ENCODE measurements at places on chromosomes 7 and 10.

- DNase-seq, result no peak
Observed at GRCh38 chr7:22896917-22897316, 74.3 kb upstream of the TOMM7 start.

DNA sequence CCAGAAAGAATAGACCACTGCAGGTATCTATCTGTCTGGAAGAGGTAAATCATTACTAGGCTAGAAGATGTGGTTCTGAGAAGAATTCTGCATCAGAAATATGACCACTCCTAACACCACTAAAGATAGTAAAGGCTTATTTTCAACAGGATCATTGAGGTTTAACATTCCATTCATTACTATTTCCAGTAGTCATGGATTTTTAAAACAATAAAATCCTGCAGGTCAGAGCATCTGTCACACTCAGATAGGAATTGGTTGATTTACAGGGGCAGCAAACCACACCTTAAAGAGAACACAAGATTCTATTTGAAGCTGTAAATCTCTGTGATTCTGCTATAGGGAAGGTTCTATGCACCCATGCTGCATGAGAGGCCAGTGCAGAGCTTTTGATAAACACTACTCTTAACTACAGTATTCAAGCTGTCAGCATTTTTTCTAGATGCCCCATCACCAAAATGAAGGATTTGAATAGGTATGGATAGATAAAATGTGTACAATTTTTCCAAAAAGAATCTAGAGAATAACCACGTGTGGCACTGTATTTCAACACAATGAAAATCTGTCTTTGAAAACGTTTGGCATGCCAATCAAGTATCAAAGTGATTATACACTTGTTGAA lies 14.6 kb downstream of the LRRC17 start:
- no peak for DNase-seq

- no peak for DNase-seq
Observed at GRCh38 chr7:112362053-112362650, 88.1 kb upstream of the IFRD1 start.

GRCh38 chr10:3806603-3807002 lies 21.6 kb upstream of the KLF6 start:
- DNase-seq, result peak; percentile 66

DNA sequence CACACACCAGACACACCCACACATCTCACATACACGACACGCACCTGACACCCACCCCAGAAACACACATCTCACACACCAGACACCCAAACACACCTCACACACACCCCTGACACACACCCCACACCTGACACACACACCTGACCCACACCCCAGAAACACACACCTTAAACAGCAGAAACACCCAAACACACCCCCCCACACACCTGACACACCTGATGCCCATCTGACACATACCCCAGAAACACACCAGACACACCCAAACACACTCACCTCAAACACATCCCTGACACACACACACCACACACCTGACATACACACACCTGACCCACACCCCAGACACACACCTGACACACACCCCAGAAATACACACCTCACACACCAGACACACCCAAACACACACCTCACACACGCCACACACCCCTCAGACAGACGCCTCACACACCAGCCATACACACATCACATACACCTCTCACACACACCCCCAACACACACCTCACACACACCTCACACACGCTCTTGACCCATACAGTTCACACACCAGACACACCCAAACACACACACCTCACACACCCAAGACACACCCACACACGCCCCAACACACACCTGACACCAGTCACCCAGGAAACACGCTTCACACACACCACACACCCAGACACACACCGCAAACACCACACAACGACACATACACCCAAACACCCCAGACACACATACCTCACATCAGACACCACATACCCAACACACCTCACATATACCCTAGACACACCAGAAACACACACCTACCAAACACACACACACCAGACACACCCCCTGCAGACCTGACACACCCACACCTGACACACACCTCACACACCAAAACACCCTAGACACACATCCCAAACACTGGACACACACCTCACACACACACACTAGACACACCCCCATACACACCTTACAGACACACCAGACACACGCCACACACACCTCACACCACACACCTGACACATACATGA lies 1.7 kb upstream of the CALY start:
- DNase-seq, result no peak

DNA sequence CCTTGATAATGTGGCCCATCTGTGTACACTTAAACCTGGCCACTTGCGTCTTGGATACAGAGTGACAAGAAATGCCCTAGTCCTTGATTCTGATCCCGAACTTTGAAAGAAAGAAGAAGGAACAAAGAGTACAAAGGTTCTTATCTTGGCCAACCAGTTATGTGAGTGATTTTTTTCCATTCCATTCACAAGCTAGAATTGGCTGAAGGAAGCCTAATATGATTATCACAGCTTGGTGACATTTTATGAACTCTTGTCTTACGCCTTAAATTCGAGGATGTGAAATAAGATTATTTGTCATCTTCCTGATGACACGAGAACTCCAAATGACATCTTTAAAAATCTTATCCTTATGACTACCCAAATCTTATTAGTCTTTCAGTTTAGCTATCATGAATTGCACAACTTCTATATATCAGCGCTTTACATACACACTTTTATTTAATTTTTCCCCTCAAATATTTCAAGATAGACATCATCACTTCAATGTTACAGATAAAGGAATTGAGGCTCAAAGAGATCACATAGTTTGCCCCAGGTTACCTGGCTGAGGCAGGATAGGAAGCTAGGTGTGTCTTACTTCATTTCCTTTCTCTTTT lies 13.0 kb upstream of the SP4 start:
- DNase-seq, result no peak

- no peak for DNase-seq
Observed at GRCh38 chr10:47339759-47340607, 8.2 kb upstream of the RBP3 start.

DNA sequence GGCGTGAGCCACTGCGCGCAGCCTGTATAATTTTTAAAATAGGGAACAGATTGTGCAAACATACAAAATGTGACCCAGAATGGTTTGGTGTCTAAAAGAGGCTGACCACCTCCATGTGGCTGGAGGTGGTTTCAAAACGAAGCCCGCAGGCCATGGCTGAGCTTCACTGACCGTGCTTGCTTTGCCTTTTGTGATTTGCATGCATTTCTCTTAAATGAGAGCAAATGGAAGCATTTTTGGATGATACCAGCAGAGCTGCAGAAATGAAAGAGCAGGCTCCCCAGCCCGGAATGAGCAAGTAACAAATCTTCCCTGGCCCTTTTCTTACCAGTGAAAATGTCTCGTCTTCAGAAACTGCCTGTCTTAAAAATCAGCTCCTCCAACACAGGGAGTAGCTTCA lies 239.9 kb downstream of the CAMK1D start:
- DNase-seq, result no peak

DNA sequence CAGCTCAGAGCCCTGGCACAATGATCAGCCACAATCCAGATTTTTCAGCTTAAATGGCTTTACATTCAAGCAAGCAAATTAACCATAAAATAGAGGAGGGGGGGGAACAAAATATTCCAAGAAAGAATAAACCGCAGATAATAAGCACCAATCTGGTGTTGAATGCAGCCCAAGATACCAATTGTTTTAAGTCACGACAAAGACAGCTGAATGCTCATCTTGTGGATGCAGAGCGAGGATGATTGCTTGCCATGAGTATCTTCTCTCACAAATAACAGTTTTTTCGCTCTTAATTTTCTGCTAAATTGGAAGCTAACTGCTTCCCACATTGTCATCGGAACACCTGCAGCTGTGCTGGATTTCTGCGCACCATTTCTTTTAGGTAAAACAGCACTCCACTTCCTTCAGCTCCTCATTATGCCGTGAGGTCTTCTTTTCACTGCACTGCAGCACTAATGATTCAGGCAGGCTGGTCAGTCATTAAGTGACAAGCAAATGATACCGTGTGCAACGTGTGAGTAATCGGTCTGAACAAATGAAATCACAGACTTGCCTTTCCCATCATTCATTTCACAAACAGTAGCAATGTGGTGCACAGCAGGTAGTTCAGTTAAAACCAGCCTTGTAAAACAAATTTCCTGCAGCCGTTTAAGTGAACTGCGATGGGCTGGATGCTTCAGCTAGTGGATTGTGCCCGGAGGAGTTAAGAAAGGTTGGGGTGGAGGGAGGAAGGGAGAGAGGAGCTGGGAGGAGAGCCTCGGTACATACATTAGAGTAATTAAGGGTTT lies 106.4 kb upstream of the CDCA7L start:
- no peak for DNase-seq

DNA sequence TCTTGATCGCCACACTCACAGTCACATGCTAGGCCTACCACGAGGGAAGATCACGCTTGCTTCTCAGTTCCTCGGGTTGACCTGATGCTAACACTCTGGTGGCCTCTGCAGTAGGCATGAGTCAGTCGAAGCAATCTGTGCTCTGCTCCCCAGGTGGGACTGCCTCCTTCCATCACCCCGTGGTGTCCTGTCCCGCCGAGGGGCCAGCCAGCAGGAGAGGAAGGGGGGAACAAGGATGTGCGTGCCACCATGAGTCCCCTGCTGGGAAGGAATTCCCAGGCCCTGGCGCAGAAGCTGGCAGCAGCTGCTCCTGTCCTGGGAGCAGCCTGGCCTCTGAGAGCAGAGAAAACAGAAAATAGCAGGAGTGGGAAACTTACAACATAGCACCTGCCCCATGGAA lies 695.0 kb upstream of the NRP1 start:
- DNase-seq, result no peak

DNA sequence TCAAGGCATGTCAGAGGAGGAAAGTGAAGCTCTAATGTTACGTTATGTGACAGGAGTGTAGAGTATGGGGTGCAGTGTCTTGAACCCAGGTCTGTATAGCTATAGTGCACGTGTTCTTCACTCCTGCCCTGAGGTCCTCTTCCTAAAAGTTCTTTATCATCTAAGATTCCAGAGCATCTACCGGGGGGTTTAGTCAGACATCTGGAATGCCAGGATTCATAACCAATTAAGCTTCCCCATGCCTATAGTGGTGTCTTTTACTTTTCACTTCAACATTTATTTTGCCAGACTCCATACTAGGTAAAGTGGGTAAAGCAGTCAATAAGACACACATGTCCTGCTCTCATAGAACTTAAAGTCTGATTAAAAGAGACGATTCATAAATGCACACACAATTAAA lies 22.4 kb downstream of the PPP1R3C start:
- no peak for DNase-seq
